Thoracic aorta (tissue), 2 donors: ENCODE measurements at places on chromosomes 5 and 9.

- DNase-seq = no peak
Observed at GRCh38 chr5:96933764-96934707, 1.8 kb upstream of the LNPEP start.

DNA sequence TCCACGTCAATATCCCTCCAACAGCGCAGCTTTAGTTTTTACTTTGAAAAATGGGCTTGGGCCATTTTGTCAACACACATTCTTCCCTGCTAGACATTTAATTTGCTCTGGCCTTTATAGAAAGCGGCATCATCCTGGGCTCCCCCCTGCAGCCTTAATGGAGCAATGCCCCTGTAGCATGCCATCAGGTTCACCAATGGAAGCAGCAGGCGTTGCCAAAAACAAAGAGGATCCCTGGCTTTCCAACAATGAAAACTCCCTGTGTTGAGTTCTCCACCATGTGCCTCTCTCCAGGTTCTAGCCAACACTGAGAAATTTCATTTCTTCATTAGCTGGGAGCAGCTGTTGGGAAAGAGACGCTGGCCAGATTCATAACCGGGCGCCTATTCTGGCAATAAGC, 139.5 kb downstream of the ZNF622 start:
- DNase-seq = no peak

DNA sequence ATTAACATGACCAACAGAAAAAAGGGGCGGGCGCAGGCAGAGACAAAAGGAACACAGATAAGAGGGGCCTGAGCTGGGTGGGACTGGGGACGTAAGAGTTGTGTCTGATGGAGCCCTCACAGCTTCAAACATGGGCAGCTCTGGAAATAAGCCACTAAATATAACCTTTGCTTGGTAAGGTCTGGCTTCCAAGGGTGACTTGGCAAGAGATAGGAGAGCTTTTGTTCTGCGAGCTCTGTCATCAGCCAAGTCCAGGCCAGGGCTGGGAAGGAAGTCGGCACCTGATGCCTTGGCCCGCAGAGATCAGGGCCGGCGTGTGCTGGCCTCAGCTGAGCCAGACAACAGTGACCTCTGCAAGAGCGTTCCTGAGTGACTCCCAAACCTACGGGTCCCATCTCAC, 11.8 kb downstream of the TRUB2 start:
- DNase-seq = no peak

DNA sequence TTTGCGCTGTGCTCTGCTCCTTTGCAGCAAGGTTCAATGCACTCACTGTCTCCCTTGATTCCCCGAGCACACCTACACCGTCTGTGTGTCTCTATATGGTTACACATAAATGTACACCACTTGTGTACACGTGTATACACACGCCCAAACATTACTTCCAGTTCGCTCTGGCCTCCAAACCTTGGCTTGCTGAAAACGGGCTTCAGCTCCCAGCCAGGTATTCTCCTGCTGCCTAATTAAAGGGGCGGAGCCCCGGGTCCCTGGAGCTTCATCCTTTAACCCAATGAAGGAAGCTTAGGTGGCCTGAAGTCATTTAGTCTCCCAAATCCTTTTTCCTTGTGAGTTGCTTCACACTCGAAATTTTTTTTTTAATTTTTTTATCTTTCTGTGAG, 4.6 kb downstream of the ISL1 start:
- DNase-seq = no peak

- DNase-seq = no peak
Observed at GRCh38 chr9:95349091-95350038, 31.9 kb upstream of the FANCC start.

DNA sequence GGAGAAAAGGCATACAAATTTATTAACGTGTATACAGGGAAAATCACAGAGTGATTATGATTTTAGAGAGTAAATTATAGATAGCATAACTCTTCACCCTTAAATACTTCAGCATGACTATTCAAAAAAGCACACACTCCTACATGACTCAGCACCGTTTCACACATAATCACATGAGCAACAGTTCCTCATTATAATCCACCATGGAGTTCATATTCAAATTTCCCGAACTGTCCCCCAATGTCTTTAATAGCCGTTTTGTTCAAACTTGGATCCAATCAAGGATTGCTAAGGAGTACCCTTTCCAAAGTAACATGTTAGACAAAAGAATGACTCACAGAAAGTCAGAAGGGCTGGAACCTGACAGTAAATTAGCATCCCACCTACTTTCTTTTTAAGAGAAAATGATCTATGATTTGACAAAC, 32.1 kb downstream of the RAPGEF1 start:
- no peak for DNase-seq
